Inflammatory macrophage treated with lipopolysaccharide for 4 hours (primary cell): ENCODE measurements at places on chromosomes 5 and 9.

GRCh38 chr9:89254058-89254772 lies 56.8 kb upstream of the CKS2 start:
- no peak for DNase-seq

DNA sequence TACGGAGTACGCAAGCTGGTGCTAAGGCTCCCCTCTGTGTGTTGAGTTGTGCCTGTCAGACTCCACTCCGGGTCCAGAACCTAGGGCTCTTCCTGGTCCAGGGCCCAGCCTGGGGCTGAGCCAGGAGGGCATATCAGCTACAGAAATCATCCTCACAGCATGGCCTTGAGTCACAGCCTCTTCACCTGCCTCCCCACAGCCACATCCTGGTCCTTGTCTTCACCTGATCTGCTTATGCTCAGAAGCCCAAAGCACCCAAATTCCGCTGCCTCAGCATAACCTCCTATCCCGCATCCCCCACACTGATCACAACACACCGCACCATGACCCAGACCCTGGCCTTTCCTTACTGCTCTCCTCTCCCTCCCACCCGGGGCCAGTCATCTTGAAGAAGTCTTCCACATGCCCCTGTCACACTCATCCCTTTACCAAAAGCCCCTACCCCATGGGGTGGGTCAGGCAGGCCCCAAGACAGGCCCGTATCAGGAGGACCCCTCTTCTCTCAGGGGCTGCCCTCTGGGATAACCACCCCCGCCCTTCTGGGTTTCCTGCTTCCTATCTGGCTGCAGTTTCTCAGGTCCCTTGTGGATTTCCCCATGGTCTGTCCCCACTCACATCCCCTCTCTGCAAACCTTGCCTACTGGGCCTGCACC lies 1.3 kb upstream of the IL3 start:
- no peak for DNase-seq

DNA sequence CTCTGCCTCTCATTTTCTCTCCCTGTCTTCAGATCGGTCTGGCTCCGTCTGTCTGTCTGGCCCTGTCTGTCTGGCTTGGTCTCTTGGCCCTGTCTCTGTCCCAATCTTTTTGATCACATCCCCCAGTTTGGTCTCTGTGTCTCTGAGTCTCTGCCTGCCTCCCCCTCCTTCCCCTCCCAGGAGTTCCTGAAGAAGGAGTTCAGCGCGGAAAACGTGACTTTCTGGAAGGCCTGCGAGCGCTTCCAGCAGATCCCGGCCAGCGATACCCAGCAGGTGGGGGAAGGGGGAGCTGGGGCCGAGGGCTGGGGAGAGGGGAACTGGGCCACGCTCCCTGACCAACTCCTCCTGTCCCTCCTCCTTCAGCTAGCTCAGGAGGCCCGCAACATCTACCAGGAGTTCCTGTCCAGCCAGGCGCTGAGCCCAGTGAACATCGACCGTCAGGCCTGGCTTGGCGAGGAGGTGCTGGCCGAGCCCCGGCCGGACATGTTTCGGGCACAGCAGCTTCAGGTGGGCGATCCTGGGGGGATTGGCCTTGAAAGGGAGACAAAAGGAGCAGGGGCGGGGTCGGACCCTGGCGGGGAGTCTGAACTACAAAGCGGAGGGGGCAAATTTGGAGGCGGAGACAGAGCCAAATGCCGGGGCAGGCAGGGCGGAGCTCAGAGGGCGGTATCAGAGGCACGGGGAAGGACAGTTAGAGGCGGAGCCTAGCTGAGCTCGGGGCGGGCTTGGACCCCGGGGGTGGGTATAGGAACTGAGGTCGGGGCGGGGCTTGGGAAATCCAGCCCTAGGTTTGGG lies 9.0 kb downstream of the RGS14 start:
- no peak for DNase-seq

- peak; percentile 29 for DNase-seq
These were observed 84.4 kb downstream of the ADRB2 start for GRCh38 chr5:148910686-148911361.

- no peak for DNase-seq
These were observed 22.7 kb downstream of the GRIA1 start for GRCh38 chr5:153513156-153513555.

DNA sequence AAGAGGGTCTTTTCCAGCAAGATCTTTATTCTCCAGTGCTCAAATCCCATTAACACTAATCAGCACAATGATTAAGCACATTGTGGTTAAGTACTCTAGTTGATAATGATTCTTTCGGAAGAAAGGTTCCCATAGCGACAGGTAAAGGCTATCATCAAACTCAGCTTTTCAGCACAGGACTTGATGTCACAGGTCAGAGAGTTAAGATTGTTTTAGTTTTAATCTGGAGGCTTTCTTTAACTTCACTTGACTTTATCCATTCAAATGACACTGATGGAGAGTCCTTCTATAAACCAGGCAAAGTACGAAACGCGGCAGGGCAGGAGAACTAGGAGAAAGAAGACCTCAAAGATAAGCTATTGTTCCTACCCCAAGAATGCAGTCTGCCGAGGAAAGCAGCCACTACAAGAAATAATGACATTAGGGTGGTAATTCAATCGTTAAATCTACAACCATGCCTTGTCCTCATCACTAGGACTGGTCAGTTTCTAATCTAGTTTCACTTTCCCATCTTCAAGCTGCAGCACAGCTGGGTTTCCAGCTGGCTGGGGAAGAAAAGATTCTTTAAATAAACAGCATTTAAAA lies 4.6 kb downstream of the NRG2 start:
- DNase-seq: peak; percentile 49

DNA sequence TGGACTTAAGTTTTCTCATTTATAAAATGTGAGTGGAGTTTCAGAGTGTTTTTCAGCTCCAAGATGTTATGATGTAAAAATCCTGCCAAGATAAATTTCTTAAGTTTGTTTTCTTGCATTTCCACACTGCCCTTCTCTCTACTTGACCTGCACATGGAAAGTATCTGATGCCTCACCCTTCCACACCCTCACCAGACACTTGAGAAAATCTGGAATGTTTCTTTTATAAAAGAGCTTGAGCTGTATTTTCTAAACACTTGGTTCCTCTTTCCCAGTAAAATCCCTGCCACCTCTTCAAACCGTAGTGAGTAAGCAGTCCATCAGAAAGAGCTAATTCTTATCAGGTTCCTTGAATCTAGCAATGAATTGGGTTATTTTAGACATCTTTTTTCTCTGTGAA lies 42.9 kb downstream of the FOXD1 start:
- DNase-seq: peak; percentile 4

DNA sequence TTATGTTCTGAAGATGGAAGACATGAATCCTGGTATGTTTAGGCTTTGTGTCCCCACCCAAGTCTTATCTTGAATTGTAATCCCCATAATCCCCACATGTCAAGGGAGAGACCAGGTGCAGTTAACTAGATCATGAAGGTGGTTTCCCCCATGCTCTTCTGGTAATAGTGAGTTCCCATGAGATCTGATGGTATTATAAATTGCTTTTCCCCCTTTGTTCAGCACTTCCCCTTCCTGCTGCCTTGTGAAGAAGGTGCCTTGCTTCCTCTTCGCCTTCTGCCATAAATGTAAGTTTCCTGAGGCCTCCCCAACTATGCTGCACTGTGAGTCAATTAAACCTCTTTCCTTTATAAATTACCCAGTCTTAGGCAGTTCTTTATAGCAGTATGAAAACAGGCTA lies 229.0 kb downstream of the ARL15 start:
- no peak for DNase-seq

DNA sequence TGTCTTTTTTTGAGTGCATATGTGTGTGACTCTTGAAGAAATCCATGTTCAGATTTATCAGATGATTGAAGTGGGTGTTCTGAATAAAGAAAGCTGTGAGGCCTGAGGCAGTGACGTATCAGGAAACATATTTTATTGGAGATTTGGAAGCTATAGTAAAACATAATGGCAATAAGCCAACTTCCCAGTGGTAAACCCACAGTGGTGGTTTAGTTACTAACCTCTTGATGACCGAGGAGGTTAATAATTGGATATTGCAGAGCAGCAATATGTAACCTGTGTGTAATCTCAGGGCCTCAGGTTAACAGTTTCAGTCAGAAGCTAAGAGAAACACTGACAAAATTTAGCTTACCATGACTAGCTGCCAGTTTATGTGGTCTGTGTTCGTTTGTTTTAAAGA lies 6.9 kb downstream of the RGMB start:
- DNase-seq: no peak

GRCh38 chr5:157471709-157472108 lies 11.7 kb downstream of the NIPAL4 start:
- DNase-seq: peak; percentile 40

DNA sequence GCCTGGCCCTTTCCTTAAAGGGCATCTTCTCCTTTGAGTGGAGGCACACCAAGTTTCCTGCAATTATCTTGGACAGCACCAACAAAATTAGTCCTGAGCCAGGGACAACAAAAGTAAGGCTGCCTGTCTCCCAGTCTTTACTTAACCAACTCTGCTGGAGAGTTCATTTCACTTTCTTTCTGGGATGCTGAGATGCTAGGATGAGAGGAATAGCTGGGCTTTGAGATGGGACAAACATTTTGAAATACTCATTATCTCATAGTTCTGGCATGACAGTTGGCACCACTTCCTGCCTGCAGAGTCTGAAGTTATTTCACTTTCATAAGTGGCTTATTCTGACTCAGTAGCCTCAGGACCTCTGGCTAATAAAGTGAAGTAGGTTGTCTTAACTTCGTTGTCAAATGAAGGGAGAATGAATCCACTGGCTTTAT lies 157.0 kb downstream of the C9orf152 start:
- DNase-seq: peak; percentile 94

- DNase-seq: no peak
These were observed 7.9 kb downstream of the IGIP start for GRCh38 chr5:140133514-140134167.

DNA sequence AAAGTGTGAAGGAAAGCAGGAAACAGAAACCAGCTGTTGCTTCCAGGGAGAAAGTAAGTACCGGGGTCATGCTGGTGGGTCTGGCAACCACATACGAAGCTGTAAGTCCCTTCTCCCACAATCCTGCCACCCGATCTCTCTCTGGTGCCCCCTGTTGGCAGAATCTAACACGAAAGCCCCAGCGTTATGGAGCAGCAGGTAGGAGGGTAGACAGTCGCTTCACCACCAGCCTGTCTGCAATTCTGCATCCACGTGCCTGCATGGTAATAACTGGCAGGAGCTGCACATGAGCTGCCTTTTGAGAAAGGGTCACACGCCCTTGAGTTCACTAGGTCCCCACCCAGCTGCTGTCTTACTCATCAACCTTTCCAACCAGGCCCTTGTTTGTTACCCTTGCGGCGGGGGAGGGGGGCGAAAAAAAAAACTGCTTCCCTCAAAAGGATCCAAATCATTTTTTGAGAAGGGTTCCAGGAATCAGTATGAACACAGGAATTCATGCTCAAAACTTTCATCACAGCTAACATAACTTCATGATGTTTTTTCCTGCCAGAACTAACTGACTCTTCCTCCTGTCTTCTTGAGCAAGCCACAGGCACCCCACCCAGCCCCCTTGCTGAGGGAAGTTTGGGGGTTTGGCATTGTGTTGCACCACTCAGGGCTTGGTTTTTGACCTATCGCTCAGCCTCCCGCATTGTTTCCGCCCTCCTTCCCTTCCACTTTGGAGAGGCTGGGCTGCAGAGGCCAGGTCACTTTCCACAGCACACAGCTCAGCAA lies 19.6 kb upstream of the TMEM252 start:
- peak; percentile 86 for DNase-seq

DNA sequence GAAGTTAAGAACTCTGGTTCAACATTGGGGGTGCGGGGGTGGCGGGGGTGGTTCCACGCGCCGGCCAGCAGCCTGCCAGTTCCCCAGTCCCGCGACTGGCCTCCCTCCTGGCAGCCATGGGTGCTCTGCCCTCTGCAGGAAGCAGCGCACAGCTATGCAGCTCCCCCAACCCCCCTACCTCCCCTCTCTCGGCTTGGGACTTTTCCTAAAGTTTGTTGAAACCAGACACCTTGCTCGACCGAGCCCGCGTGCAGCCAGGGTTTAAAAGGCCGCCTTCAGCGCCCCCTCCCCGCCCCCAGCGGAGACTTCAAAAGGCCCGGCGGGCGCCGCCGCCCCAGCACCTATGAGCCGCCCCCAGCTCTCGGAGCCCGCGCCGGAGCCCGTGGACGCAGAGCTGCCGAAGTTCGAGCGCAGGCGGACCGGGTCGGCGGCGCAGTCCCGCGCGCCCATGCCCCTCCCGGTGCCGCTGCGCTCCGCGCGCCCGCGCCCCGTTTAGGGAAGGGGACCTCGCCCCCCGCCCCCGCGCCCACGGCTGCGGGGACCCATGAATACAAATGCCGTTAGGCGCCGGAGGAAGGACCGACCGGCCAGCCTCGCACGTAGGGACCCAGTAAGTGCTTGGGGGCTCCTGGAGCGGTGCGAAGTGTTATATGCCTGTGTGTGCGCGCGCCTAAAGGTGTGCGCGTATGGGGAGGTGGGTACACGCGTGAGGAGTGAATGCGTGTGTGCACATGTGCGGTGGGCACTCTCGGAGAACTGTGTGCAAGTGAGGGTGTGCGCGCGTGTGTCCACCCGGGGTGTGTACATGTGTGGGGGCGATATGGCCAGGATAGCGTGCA lies 1.4 kb upstream of the COL27A1 start:
- DNase-seq: no peak

DNA sequence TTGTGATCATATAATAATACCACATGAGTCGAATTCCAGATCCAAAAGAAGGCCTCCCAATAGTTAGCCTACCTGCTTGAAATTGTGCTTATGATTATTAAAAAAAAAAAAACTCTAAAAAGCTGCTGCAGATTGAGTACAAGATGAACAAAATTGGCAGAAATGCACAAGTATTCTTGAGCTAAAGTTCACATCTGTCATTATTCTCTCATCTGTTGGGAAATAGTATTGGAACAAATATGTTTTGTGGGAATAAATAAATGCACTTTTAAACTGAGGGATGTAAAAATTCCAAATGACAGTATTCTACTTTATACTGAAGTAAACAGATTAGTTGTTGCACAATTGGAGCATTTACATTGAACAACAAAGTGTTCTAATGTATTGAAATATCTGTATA lies 15.7 kb downstream of the DAB2 start:
- no peak for DNase-seq

DNA sequence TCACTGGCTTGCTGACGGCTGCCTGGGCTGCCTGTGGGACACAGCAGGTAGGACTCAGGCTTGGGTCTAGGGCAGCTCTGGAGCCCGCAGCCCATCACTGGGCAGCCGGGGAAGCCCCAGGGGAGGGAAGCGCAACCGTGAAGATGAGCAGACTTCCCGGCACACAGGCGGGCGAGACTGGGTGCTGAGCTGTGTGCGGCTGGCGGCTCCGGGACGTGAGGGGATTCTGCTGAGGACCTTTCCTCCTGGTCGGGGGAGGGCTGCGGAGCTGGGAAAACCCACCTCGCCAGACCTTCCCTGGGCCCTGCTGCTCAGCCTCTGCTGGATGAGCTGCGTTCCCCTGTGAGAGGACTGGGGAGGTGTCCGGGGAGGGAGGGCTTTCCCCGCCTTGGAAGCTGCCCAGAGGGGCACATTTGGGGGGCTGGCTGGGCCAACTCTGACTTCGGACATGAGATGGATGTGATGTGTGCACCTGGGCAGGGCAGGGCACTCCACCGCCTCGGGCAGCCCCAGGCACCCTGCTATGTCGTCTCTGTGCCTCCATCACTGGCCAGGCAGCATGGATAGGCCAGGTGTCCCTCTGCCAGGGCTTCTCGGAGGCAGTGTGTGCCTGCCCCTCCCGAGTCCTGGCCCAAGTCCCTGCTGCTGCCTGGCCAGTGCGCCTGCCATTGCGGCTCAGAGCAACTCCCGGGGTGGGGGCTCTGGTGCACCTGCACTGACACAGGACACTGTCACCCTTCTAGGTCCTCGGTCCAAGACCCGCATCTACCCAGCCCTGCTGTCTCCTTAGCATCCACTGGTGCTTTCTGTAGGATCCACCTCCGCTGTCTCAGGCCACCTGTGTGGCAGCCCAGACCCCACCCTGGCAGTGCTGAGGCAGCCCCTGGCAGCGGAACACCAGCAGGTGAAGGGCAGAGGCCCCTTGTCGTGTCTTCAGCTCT lies 66.4 kb downstream of the COL5A1 start:
- no peak for DNase-seq
